ENCODE measurements at places on chromosomes 7 and 10. TPM values are rescaled to one million over a fixed set of nuclear protein-coding genes. Genes with fewer than 3 reads are reported as not detected.

- H3K27me3 ChIP-seq = no peaks in the 10 kb centered on the region
- H3K4me3 ChIP-seq = no peak overlapping the region
- no peak for DNase-seq
- no peaks in the 10 kb centered on the region for H3K36me3 ChIP-seq
Measured at GRCh38 chr10:7622969-7623368, 43.8 kb downstream of the ITIH5 start.

Gene CRPPA
- total RNA-seq = 4.8 TPM

- no peak overlapping the region for H3K4me3 ChIP-seq
- DNase-seq = no peak
- no peak overlapping the region for H3K27ac ChIP-seq
- H3K27me3 ChIP-seq = peaks cover 11% of the 10 kb centered on the region
- H3K4me1 ChIP-seq = peaks cover 19% of the 10 kb centered on the region
- H3K36me3 ChIP-seq = peaks cover 10% of the 10 kb centered on the region
Measured at GRCh38 chr10:116263870-116264655, 8.9 kb downstream of the GFRA1 start.

Gene OPALIN
- not detected for total RNA-seq

Gene LEP
- not detected for total RNA-seq

Gene SEPTIN7
- total RNA-seq = 223 TPM
